ENCODE measurements at places on chromosomes 4 and X. TPM values are rescaled to one million over a fixed set of nuclear protein-coding genes. Genes with fewer than 3 reads are reported as not detected.

PKD2 gene
- total RNA-seq, result 37.3 TPM

TMEM131L gene
- total RNA-seq, result 36.1 TPM

PSMD10 gene
- 93.9 TPM for total RNA-seq

DNA sequence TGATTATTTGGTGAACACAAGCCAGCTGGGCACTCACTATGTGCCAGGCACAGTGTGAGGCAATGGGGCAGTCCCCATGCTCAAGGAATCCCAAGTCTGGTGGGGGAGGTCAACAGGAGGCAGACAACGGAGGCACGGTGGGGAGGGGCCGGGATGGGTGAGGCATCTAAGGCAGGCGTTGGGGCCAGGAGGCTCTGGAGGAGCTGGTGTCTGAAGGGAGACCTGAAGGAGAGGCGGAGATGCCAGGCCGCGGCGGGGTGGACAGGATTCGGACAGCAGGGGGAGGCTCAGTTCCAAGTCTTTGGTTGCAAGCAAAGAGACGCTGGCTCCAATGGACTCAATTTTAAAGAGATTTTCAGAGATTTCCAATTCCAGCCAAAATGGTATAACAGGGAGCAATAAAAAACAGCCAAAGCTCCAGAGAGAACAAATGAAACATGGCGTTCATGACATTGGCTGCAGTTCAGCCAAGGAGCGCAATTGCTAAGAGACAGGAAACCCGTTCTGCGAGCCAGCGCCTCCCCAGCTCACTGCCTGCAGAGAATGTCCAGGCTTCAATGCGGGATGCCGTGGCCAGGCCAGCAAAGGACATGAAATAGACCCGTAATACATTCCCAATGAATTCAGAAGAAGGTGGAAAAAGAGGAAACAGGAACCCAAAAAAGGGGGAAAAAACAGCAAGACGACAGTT lies 105.2 kb upstream of the LRPAP1 start:
- peaks cover 12% of the 10 kb centered on the region for H3K4me1 ChIP-seq
- no peak overlapping the region for H3K4me3 ChIP-seq
- H3K27ac ChIP-seq, result no peak overlapping the region

DNA sequence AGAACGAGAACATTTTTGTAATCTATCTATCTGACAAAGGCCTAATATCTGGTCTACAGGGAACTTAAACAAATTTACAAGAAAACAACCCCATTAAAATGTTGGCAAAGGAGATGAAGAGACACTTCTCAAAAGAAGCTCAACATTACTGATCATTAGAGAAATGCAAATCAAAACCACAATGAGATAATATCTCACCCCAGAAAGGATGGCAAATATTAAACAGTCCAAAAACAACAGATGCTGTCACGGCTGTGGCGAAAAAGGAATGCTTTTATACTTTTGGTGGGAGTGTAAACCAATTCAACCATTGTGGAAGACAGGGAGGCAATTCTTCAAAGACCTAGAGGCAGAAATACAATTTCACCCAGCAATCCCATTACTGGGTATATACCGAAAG lies 2284.8 kb downstream of the ARAP2 start:
- no peak overlapping the region for H3K27ac ChIP-seq
- no peaks in the 10 kb centered on the region for H3K4me1 ChIP-seq
- H3K27me3 ChIP-seq, result no peaks in the 10 kb centered on the region
- H3K36me3 ChIP-seq, result no peaks in the 10 kb centered on the region

DNA sequence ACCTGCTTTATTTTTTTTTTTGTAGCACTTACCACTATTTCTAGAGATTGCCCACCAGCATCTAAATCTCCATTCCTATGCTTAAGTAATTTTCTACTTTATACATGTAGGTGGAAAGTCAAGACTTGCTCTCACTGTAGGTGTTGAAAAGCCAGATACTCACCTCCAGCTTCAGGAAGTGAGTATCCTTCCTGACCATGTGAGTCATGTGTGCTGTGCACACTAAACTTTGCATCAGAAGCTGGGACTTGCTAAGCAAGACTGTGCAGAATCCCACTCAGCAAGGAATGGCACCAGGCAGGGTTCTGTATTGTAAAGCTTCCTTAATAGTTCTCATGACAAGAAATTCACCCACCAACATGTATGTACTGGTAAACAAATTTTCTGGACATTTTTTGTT lies 151.8 kb downstream of the POU4F2 start:
- H3K27me3 ChIP-seq, result peaks cover 7% of the 10 kb centered on the region
- no peaks in the 10 kb centered on the region for H3K4me1 ChIP-seq
- no peak overlapping the region for H3K27ac ChIP-seq
- H3K36me3 ChIP-seq, result no peaks in the 10 kb centered on the region
- DNase-seq, result no peak

DNA sequence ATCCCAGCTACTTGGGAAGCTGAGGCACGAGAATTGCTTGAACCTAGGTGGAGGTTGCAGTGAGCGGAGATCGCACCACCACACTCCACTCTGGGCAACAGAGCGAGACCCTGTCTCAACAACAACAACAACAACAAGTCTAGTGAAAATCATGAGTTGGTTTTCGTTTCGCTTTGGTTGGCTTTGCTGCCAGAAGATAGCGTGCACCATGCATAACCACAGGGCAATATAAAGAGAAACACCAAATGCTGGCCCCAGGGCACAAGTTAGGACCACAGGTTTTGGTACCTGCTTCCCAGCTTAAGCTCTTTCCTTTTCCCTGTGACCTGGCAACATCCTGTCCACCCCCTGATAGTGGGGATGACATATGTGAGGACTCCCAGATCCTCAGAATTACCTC lies 21.5 kb upstream of the HMGB3 start:
- no peaks in the 10 kb centered on the region for H3K27me3 ChIP-seq
- no peak overlapping the region for H3K4me3 ChIP-seq
- no peak overlapping the region for H3K27ac ChIP-seq
- H3K4me1 ChIP-seq, result peaks cover 8% of the 10 kb centered on the region

DNA sequence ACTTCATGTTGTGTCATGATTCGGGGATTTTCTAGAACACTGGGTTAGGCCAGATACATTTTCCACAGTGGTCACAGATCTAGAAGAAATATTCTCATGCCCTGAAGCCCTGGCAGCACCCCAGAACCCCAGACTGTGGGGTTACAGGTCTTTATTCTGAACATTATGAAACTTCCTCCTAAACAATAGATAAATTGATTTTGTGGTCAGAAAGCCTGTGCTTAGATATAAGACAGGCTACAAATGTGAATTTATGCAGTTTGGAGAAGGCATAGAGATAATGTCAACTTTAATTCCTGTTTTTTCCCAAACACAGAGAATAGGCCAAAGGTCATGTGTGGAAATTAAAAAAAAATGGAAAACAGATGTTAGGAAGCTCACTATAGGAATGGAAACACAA lies 492.9 kb downstream of the SPRY1 start:
- H3K4me3 ChIP-seq, result no peak overlapping the region
- no peak overlapping the region for H3K27ac ChIP-seq
- H3K4me1 ChIP-seq, result peaks cover 20% of the 10 kb centered on the region
- H3K27me3 ChIP-seq, result no peaks in the 10 kb centered on the region

DNA sequence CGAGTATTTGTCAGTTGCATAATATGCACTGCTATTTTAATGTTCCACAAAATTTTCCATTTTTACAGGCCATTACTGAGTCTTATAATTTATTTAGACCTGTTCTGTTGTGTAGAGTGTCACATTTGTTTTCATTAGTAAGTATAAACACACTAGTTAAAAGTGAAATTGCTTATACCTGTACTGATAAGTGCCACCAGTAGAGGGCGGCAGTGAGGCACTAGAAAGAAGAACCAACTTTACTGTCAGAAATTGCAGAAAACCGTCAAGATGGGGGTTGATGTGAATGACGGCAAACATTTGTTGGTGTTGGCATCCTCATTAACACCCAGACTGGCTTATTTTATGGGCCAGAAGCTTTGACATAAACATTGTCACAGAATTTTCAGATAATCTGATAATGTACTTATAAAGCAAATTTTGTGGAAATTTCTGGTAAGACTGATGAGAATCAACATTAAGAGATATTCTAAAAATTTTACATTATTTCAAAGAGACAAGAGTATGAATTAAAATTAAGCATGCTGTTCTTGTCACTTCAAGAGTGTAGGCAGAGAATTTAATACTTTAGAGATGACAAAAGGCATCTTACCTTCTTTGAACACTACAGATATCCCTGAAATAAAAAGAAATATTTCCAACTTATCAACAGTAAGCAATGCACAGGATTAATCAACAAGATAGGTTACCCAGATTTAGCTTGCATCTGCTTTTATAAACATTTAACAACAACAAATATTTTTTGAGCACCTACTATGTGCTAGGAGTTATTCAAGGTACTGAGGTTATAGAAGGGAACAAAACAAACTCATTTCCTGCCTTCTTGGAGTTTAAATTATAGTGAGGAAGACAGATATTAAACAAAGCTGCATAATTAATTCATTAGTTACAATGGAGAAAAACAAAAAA lies 24.9 kb downstream of the ALPK1 start:
- H3K4me1 ChIP-seq, result no peaks in the 10 kb centered on the region
- peaks cover 61% of the 10 kb centered on the region for H3K27me3 ChIP-seq
- H3K27ac ChIP-seq, result no peak overlapping the region
- no peak overlapping the region for H3K4me3 ChIP-seq
- DNase-seq, result peak; percentile 77
- no peaks in the 10 kb centered on the region for H3K36me3 ChIP-seq

GRCh38 chr4:46390355-46391058 lies 579 bp upstream of the GABRA2 start:
- H3K4me3 ChIP-seq, result peak overlapping the region; percentile 74
- H3K27ac ChIP-seq, result no peak overlapping the region
- H3K36me3 ChIP-seq, result no peaks in the 10 kb centered on the region
- peaks cover 19% of the 10 kb centered on the region for H3K4me1 ChIP-seq
- H3K27me3 ChIP-seq, result peaks cover 85% of the 10 kb centered on the region
- no peak for DNase-seq
